ENCODE measurements at places on chromosomes 11 and 22.

DNA sequence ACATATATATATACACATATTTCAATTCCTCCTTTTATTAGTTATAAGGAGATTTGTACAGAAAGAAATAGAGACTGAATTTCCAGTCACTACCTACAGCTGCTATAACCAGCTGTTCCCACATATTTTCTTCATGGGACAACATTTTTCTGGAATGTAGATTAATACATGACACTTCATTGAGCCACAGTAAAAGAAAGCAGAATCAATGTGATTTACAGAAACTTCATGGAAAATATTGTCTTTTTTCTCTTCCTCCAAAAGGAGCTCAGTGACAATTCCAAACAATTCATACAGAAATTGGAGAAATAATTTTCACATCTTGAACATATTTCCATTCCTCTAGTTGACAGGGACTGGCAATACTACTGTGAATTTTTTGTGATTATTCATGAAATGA is 249.2 kb downstream of the DLG2 start:
- DNase-seq, result no peak

- no peak for DNase-seq
Measured at GRCh38 chr22:38953577-38954413, 3.6 kb upstream of the APOBEC3A start.

- no peak for DNase-seq
Measured at GRCh38 chr22:39745789-39746188, 147.8 kb downstream of the ENTHD1 start.

DNA sequence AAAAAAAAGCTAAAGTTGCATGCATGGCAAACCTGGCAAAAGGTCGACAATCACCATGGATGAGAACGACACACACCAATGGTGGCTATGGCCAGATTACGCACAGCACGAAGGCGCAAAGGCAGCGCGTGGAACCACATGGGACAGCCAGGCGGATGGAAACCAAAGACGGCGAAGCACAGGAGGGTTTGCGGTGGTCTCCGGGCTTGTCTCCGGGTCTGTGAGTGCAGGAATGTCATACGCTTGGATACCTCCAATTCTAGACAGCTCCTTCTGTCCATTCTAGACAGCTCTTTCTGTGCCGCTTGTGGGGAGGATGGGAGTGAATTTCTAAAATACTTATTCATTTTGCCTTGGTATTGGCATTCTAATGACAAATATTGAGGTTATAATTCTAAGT is 685.4 kb downstream of the BRD1 start:
- DNase-seq, result no peak

DNA sequence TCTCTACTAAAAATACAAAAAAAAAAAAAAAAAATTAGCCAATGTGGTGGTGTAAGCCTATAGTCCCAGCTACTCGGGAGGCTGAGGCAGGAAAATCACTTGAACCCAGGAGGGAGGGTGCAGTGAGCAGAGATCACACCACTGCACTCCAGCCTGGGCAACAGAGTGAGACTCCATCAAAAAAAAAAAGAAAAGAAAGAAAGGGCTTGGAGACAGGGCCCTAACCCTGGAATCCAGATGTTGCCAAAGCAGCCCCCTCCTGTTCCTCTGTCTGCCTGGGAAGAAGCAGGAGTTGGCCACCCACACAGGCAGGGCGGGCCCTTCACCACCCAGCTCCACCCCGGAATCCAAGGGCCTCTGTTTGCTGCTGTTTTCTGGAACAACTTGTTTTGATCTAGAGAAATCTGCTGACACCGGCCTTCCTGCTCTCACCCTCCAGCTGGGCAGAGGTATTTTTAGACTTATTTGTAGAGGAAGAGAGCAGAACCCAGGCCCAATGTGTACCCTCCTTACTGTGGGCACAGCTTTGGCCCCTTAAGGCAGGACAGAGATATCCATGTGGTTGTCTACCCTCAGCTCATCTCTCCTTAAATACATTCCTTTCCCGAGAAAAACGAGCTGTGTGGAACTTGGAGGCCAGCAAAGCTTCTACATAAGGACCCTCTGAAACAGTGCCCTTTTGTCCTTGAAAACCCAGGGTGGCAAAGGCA is 2.7 kb upstream of the NEAT1 start:
- DNase-seq, result peak; percentile 94

GRCh38 chr11:69563946-69564775 is 76.8 kb upstream of the CCND1 start:
- DNase-seq, result no peak

- DNase-seq, result no peak
Measured at GRCh38 chr11:21628641-21629040, 564.2 kb upstream of the ANO5 start.

DNA sequence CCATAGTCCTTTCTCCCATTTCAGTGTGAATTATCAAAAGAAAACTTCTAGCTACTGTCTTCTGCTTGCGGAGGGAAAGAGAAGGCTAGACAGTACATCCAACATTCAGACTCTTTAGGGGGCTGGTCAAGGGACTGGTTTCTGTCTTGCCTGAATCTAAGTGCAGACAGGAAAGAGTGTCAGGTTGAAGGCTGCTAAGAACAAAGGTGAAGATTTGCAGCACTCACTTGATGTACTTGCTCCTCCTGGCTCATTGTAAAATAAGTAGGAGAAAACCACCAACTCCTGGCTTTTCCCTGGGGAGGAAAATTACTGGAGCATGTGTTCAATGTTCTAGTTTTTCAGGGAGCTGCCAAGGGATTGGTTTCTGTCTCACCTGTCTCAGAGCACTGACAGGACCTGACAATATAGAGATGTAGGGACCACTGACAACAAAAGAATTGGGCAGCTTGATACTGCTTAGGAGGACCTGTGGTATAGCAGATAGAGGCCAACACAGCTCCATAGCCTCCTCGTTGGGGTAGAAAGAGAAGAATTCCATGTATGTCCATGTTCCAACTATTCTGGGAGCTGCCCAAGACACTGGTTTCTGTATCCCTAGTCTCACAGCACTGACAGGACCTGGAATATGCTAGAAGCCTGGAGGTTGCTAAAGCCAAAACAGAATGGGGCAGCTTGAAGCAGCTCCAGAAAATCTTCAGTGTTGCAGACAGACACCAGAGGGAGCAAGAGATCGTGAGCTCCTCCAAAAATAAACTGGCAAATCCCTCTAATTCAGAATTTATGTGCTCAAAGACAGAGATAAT is 39.7 kb upstream of the MMP12 start:
- DNase-seq, result peak; percentile 46
